GM03348 (cell line): ENCODE measurements at places on chromosomes 2 and 18.
A peak's percentile ranks its signal among the peaks of the same experiment; 100 is the strongest.

DNA sequence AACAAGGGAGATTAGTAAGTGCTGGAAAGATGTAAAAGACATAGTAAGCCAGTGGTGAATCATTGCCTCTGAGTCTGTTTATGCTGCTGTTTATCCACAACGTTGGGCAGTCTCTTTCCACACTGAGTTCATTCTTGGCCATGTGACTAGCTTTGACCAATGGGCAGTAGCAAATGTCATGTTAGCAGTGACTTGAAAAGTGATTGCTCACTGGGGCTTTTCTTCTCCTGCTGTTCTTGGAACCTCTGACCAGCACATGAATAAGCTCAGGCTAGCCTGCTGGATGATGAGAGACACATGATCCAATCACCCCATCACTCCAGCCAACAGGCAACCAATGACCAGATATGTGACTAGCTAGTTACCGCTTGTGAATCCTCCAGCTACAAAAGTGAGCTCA is 360.4 kb downstream of the SLC4A3 start:
- peak; percentile 45 for DNase-seq

- DNase-seq: no peak
Observed at GRCh38 chr2:5748946-5749345, 56.8 kb downstream of the SOX11 start.

DNA sequence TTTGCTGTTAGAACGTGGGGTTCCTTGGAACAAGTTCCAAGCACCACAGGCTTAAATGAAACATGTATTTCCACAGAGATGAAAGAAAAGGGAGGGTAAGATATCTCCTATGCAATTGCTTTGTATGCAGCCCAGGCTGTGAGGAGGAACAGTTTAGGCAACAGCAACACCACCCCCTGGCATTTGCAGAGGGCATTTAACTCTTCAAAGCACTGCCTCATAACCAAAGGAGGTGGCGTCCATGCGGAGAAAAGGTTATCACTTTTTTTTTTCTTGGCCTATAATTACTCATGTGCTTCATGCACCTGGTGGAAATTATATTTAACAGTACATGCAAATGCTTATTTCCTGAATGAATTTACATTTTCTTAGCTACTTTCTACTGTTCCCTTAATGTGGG is 286.0 kb downstream of the LPIN1 start:
- DNase-seq: no peak

DNA sequence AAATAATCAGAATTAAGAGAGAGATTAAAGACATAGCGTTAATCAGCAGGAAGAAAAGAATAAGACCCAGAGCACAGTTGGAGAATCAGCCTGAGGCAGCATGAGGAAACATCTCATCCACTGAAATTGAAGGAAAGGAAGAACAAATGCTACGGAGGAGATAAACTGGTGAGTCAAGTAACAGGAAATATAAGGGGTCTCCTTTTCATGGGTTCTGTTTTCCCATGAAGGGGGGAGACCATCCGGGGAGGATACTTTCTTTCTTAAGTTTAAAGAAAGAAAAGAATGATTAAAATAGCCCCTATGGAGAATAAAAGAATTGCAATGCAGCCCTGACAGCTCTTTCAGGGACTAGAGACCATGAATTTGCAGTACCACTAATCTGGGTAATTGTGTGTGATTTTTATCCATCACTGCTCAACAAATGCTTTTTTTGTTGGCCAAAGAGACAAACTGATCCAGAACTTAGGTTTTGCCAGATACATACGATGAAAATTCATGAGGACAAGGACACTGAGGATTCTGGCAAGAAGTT is 17.7 kb downstream of the ROCK2 start:
- DNase-seq: no peak

- DNase-seq: no peak
Observed at GRCh38 chr2:68521037-68521436, 53.7 kb downstream of the APLF start.

DNA sequence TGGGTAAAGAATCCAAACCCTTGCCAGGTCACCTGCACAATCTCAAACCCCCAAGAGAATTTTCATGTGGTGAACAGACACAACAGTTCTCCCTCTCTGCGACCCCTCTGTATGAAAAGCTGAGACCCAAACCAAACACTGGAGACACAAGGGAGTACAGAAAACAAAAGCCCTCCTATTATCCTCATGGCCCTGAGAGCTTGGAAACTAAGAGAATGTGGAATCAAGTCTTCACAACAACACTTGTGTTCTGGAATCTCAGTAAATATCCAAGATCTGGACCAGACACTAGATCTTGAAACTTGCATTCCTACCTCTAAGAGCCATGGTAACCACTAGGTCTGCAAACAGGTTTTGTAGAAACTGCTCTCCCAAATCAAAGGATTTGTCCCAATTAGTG is 50.1 kb upstream of the CCDC150 start:
- no peak for DNase-seq

DNA sequence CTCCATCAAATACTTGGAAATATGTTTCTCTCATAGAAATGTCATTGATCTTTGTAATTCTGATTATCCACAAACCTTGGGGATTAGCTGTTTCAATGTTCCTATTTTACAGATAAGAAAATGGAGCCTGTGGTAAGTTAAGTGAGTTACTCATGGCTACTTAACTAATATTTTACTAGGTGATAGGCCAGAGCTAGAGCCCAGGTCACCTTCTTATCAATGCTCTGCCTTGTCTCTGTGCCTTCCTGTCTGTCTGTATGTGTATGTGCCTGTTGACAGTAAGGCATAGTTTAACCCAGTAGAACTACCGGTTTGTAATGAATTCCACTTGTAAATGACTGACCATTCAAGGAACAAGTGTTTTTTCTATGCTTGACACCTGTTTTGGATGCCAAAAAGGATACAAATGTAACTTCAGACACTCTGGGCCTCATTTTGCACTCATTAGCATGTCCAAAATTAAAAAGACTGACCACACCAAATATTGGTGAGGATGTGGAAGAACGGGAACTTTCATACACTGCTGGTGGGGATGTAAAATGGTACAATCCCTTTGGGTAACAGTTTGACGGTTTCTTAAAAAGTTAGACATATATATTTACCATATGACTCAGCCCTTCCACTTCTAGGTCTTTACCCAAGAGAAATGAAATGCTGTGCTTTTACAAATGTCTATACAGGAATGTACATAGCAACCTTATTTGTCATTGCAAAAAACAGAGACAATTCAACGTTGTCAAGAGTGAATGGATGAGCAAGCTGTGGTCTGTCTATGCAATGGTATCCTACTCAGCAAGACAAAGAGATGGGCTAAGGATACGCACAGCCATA is 19.6 kb upstream of the IL1A start:
- no peak for DNase-seq

DNA sequence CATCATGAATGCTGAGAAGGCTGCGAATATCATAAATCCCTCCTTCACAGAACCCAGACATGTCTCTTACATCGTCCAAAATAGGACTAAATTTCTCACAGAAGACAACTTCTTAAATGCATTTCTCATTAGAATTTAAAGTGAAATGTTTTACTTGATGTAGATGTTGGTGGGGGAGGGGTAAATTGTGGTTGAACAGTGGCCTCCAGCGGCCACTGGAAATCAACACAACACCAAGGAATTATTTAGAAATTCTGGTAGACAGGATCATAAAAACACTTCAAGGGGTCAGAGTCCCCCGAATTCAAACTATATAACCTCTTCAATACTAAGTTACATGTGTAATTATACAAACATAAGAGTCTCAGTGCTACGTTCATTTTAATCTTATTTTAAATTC is 135.9 kb downstream of the ABCA12 start:
- DNase-seq: peak; percentile 37

DNA sequence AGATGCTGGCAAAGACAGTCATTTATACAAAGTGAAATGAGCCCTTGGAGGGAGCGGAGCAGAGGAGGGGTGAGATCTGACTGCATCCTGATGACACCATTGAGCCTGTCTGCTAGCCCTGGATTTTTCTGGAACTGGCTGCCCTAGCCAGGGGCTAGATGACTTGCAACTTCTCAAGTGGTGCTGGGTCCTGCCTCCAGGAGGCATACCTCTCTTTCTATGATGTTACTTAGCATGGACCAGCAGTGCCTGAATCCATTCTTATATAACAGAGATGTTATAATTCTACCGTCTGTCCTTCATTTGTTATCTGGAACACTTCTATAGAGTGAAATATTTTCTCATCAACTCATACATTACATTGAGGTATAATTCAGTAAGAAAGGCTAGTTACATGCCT is 8.5 kb upstream of the TWIST2 start:
- no peak for DNase-seq
